ENCODE measurements at places on chromosomes 7 and 10.

DNA sequence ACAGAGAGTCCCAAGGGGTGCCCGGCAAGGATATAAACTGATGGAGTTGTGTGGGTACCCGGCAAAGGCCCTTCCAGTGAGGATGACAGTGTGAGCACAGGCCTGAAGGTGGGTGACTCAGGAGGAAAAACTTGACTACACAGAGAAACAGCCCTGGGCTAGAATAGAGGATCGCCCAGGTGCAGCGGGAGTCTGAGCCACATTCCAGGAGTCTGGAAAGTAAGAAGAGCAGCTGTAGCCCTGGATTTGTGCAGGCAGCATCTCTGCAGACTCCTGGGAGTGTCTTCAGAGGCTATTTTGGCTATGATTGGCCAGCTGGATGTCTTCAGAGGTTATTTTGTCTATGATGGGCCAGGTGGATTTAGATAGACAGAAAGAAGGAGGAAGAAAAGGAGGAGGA is 367.6 kb upstream of the MKI67 start:
- no peak for DNase-seq

GRCh38 chr7:33195264-33195663 is 65.9 kb downstream of the BBS9 start:
- DNase-seq = no peak

DNA sequence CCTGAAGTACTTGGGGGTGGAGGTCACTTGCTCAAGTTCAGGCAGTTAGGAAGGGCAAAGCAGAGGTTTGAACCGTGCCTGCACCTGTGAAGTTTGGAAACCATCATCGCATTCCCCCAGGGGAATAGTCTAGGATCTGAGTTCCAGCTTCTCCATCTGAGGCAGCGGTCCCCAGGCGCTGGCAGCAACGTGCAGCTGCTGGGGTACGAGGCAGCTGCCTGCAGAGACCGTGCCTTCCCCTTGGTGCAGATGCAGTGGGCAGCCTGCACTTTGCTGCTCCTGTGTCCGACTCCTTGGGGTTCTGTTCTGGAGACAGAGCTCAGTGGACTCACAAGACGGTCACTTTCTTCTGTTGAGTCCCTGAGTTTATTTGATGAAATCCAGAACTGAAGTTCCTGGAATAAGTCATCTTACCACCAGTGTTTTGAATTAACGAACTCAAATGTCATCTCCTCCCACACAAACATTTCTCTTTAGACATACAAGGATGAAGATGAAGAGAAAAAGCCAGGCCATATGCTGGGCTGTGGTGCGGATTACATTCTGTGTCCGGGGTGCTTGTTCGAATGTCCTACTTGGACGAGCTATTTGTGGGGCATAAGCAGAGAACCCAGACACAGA is 19.9 kb upstream of the GIMAP8 start:
- DNase-seq = no peak

DNA sequence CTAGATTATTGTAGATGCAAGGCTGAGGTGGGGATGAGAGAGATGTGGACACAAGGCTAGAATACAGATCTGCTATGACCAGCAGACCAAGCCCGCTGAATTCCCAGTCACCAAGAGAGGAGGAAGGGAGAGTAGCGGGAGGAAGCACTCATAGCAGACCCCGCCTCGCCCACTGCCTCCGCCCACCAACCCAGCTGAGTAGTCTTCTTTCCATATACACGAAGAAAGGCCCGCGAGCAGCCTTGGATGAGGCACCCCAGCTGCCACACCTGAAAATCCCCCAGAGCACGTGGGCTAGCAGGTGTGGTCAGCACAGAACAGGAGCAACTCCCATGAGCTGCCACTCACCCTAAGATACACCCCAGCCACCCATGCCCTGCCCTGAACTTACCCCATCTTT is 7.9 kb upstream of the H2BK1 start:
- no peak for DNase-seq

DNA sequence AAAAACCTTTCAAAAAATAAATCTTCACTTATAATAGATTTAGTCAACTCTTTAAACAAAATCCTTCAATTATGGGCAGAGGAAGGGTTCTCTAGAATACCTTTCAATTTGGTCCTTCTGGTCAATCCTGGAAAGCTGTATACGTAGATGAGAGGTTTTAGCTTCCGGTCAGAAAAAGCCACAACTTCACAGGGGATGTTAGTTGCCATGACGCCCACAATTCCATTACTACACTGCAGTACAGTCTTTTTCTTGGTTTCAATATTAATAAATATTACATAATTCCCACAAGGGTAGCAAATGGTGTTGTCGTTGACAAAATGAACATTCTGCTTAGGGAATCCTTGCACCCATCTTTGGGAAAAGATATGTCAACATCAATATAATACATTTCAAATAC is 1.7 kb downstream of the CFAP43 start:
- DNase-seq = no peak

- DNase-seq = no peak
These were observed 11.7 kb upstream of the RAMP3 start for GRCh38 chr7:45145881-45146280.

- no peak for DNase-seq
These were observed 134.7 kb upstream of the AKR1E2 start for GRCh38 chr10:4691301-4691700.

Data from hematopoietic multipotent progenitor cell treated with erythropoietin and hydrocortisone succinate and interleukin-3 and kit ligand, for 17 days (in vitro differentiated cells).